Adrenal gland (tissue), 19 donors: ENCODE measurements at places on chromosomes 3 and 15. TPM values are rescaled to one million over a fixed set of nuclear protein-coding genes. Genes with fewer than 3 reads are reported as not detected.

Gene SST
- polyA plus RNA-seq, result 74.9 TPM

Gene THSD4
- 8.1 TPM for polyA plus RNA-seq

Gene ROPN1
- not detected for polyA plus RNA-seq

GRCh38 chr15:80310776-80311175, 58.8 kb upstream of the CTXND1 start:
- no peaks in the 10 kb centered on the region for H3K36me3 ChIP-seq
- H3K4me1 ChIP-seq, result no peaks in the 10 kb centered on the region
- no peak for DNase-seq
- H3K4me3 ChIP-seq, result no peak overlapping the region

DNA sequence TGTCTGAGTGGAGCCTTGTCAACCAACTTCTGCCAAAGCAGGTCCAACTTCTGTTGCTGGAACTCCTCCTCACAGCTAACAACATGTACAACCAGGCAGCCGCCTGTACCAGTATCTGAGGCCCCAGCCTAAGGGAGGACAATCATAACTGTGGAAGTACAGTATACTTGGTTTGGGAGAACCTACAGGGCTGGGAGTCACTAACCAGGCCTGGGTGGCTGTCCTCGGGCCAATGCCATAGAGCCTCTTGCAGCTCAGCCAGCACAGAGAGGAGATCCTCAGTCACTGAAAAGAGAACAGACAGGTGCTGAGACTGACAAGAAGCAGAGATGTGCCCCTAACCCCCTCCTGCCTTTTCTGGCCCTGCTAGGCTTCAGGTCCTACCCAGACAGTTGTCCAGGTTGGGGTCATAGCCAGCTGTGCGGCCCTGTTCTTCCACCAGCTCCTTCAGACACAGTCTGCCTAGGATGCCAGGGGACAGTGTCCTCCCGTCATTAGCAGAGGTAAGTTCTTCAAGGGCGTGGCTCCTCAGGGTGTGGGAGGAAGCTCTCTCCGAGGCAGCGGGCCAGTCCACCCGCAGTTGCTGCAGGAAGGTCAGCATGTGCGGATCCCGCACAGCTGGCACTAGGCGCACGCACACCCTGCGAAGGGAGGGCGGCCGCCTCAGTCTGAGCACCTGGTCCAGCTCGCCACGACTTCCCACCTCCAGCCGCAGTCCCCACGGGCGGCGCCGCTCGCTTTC, 980 bp downstream of the DALRD3 start:
- peak; percentile 67 for DNase-seq
- no peaks in the 10 kb centered on the region for H3K27me3 ChIP-seq
- H3K4me3 ChIP-seq, result peak overlapping the region; percentile 60
- no peaks in the 10 kb centered on the region for H3K36me3 ChIP-seq
- H3K4me1 ChIP-seq, result peaks cover 40% of the 10 kb centered on the region

Gene SCN5A
- polyA plus RNA-seq, result 0.32 TPM

DNA sequence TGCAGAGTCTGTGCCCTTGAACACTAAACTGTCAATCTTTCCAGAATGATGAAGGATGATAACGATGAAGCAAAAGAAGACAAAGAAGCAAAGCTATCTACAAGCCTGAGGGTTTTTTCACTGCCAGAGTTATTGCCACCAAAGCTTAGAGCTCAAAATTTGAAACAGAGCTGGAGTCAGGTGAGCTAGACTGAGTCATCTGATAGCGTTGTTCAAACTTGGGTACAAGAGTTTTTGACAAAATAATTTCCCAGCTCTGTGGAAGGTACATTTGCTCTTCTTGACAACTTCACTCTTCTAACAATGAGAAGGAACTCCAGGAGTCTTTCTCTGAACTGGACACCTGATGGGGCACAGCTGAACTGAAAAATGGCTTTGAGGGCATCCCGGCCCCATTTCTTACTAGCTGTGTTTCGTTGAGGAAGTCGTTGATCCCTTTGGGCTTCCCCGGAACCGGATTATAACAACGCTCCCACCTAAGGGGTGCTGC, 715 bp downstream of the MCCC1 start:
- no peaks in the 10 kb centered on the region for H3K36me3 ChIP-seq
- DNase-seq, result no peak
- H3K4me1 ChIP-seq, result peaks cover 4% of the 10 kb centered on the region
- H3K4me3 ChIP-seq, result peak overlapping the region; percentile 48
- peak overlapping the region; percentile 80 for H3K27ac ChIP-seq

Gene SH3BP5
- 1,158 TPM for polyA plus RNA-seq

DNA sequence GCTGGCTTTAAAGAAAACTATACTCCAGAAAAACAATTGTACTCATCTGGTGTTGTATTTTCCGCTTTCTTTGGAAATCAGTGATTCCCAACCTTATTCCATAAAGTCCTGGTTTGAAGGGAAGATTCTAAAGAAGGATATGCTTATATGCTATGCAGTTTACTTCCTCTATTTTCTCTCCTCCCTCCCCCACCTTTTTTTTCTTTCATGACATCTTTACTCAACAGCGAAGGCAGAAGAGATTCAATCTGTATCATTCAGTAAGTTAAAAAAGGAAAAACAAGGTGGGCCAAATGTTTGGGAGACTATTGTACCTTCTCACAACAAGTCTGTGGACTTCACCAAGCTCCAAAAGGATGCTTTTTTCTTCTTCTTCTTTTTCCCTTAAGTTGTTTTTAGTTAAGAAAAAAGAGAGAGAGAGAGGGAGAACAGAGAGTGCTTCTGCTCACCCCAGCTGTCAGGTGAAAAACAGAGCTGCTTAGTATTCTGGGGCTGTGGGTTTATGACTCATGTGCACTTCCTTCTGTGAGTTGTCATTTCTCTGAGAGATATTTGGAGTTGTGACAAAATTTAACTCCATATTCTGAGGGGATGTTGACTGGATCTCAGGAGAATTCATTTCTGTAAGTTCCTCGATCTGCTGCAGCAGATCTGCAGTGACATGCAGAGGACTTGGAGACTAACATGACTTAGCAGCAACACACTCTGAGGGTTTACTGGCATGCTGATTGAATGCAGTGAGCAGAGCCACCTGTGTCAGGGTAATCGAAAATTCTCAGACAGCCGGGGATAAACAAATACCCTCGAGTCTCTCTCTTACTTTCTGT, 70.7 kb downstream of the SSR3 start:
- H3K27me3 ChIP-seq, result no peaks in the 10 kb centered on the region
- no peak for DNase-seq
- no peak overlapping the region for H3K27ac ChIP-seq
- no peaks in the 10 kb centered on the region for H3K36me3 ChIP-seq
- no peak overlapping the region for H3K4me3 ChIP-seq

Gene GABRR3
- not detected for polyA plus RNA-seq
